ENCODE measurements at places on chromosomes 4 and X. TPM values are rescaled to one million over a fixed set of nuclear protein-coding genes. Genes with fewer than 3 reads are reported as not detected.

RTL9 gene
- not detected for total RNA-seq

CPZ gene
- total RNA-seq: 0.75 TPM

XAGE2 gene
- not detected for total RNA-seq

ATP5ME gene
- 205 TPM for total RNA-seq

RHOXF2 gene
- not detected for total RNA-seq

Measured in activated CD4-positive, alpha-beta memory T cell treated with anti-CD3 and anti-CD28 coated beads, Interleukin-2, amount 10 ng/mL, durations not matched to agents 7 days and 5 days (primary cell).